B cell (primary cell): ENCODE measurements at places on chromosomes 16 and 17.

GRCh38 chr17:20046629-20047028, 37.5 kb downstream of the SPECC1 start:
- no peak overlapping the region for H3K4me3 ChIP-seq
- H3K27me3 ChIP-seq = no peaks in the 10 kb centered on the region
- no peak for DNase-seq
- H3K4me1 ChIP-seq = no peaks in the 10 kb centered on the region

DNA sequence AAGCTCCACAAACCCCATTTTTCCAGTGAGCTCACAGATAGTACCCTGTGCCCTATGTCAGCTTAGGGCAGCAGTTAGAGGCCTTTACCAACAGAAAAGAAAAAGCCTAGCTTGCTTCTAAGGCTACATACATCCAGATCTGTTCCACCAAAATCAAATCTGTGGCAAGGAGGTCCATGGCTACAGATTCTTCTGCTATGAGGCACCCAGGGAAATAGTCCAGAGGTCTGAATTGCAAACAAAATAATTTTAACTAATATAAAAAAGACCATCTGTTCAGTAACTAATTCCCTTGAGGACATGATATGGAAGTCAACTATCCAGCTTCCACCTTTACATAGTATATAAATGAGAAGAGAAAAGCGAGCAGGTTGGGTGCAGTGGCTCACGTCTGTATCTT, 129.3 kb downstream of the PARN start:
- no peaks in the 10 kb centered on the region for H3K4me1 ChIP-seq
- no peaks in the 10 kb centered on the region for H3K36me3 ChIP-seq
- no peak overlapping the region for H3K4me3 ChIP-seq
- no peak overlapping the region for H3K27ac ChIP-seq

GRCh38 chr16:78317564-78318240, 218.2 kb downstream of the WWOX start:
- no peaks in the 10 kb centered on the region for H3K36me3 ChIP-seq
- H3K4me1 ChIP-seq = no peaks in the 10 kb centered on the region
- no peak overlapping the region for H3K4me3 ChIP-seq
- no peaks in the 10 kb centered on the region for H3K27me3 ChIP-seq

DNA sequence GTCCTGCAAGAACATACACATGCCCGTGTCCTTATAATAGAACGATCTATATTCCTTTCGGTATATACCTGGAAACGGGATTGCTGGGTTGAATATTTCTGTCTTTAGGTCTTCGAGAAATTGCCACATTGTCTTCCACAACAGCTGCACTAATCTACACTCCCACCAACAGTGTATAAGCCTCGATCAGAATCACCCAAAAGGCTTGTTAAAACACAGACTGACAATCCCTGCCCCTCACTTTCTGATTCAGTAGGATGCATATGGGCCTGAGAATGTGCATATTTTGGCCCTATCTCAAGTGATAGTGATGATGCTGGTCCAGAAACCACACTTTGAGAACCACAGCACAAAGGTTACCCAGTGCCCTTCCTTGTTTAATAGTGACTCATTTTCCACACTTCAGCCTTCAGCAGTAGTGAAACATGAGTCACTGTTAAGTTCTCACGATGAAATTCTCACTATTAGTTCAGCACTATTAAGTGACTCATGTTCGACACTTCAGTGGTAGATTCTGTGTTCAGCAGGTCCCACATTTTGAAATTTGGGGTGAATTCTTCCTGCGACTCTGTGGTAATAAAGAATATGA, 215.6 kb downstream of the GRIN2A start:
- H3K36me3 ChIP-seq = no peaks in the 10 kb centered on the region
- H3K27me3 ChIP-seq = no peaks in the 10 kb centered on the region
- H3K27ac ChIP-seq = no peak overlapping the region
- no peak overlapping the region for H3K4me3 ChIP-seq
- H3K4me1 ChIP-seq = no peaks in the 10 kb centered on the region
- DNase-seq = no peak

DNA sequence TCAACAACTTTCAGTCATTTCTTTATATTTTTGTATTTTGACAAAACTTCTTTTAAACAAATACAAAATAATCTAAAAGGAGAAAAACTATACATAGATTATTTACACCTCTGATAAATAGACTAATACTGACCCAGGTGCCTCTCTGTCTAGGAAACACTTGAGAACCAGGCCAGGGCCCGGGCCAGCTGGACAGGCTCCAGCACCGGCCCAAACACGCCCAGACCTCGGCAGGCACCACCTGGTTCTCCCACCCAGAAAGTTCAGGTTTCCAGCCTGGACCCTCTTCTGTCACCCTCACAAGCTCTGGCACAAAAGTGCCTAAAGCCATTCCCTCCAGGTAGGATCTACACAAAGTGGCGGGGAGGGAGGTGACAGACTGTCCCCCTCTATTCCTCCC, 97.0 kb upstream of the DNAH17 start:
- no peak overlapping the region for H3K27ac ChIP-seq
- no peaks in the 10 kb centered on the region for H3K36me3 ChIP-seq
- no peaks in the 10 kb centered on the region for H3K4me1 ChIP-seq
- no peak overlapping the region for H3K4me3 ChIP-seq

GRCh38 chr17:1110862-1111598, 68.8 kb downstream of the ABR start:
- no peak for DNase-seq
- peaks cover 3% of the 10 kb centered on the region for H3K36me3 ChIP-seq
- no peak overlapping the region for H3K4me3 ChIP-seq
- peaks cover 28% of the 10 kb centered on the region for H3K4me1 ChIP-seq
- no peak overlapping the region for H3K27ac ChIP-seq
- H3K27me3 ChIP-seq = no peaks in the 10 kb centered on the region

DNA sequence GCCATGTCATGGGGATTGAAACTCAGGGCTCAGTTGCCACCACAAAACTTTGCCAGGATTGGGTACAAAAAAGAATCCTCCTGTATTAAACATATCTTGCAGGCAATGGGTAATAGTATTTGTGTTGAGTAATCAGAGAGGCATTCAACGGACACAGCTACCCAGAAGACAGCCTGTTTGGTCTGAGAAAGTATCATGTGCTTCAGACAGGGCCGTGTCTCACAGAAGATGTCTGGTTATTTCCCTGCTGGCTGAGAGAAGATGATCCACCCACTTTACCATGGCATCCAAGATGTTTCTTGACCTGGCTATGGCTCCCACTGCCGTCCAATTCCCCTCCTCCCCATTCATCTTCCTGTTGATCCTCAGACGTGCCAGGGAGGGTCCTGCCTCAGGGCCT, 304.3 kb upstream of the XYLT1 start:
- no peak for DNase-seq
- H3K4me1 ChIP-seq = no peaks in the 10 kb centered on the region
- H3K27me3 ChIP-seq = no peaks in the 10 kb centered on the region
- H3K27ac ChIP-seq = no peak overlapping the region
- no peaks in the 10 kb centered on the region for H3K36me3 ChIP-seq

- DNase-seq = no peak
- H3K4me3 ChIP-seq = no peak overlapping the region
- H3K4me1 ChIP-seq = no peaks in the 10 kb centered on the region
- no peaks in the 10 kb centered on the region for H3K36me3 ChIP-seq
- H3K27me3 ChIP-seq = no peaks in the 10 kb centered on the region
- H3K27ac ChIP-seq = no peak overlapping the region
These were observed 5.2 kb downstream of the HSD17B2 start for GRCh38 chr16:82040296-82040695.

- H3K27me3 ChIP-seq = no peaks in the 10 kb centered on the region
- no peak overlapping the region for H3K4me3 ChIP-seq
- no peaks in the 10 kb centered on the region for H3K4me1 ChIP-seq
- H3K27ac ChIP-seq = no peak overlapping the region
- H3K36me3 ChIP-seq = no peaks in the 10 kb centered on the region
These were observed 107.3 kb upstream of the MAF start for GRCh38 chr16:79707876-79708275.

DNA sequence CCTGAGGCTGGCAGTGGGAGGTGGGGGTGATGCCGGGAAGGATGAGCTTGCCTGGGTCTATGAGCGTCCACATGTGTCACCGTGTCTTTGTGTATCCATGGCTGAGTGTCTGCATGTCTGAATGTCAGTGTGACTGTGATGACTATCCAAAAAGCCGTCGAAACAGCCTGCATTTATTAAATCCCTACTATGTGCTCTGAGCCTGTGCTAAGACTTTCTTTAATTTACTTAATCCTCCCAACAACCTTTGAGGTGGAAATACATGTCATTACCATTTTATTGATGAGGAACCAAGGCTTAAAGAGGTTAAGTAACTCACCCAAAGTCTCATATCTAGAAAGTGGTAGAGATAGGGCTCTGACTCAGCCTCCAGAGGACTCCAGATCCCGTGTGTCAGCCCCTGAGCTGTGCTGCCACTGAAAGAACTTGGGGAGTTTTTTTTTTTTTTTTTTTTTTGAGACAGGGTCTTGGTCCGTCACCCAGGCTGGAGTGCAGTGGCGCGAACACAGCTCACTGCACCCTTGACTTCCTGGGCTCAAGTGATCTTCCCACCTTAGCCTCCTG, 20.0 kb downstream of the ARHGAP23 start:
- no peak overlapping the region for H3K27ac ChIP-seq
- H3K4me1 ChIP-seq = no peaks in the 10 kb centered on the region
- H3K4me3 ChIP-seq = no peak overlapping the region

- H3K4me3 ChIP-seq = no peak overlapping the region
- peaks cover 3% of the 10 kb centered on the region for H3K36me3 ChIP-seq
- H3K27me3 ChIP-seq = no peaks in the 10 kb centered on the region
- no peak overlapping the region for H3K27ac ChIP-seq
- DNase-seq = no peak
- peaks cover 32% of the 10 kb centered on the region for H3K4me1 ChIP-seq
These were observed 1.5 kb downstream of the HEATR6 start for GRCh38 chr17:60077226-60077625.

GRCh38 chr17:42188749-42189650, 3.7 kb upstream of the HCRT start:
- no peak for DNase-seq
- H3K27ac ChIP-seq = no peak overlapping the region
- H3K36me3 ChIP-seq = peaks cover 7% of the 10 kb centered on the region
- H3K4me1 ChIP-seq = peaks cover 24% of the 10 kb centered on the region

- H3K27me3 ChIP-seq = no peaks in the 10 kb centered on the region
- peak; percentile 46 for DNase-seq
- no peaks in the 10 kb centered on the region for H3K36me3 ChIP-seq
These were observed 41.7 kb downstream of the RMI2 start for GRCh38 chr16:11386791-11387546.

DNA sequence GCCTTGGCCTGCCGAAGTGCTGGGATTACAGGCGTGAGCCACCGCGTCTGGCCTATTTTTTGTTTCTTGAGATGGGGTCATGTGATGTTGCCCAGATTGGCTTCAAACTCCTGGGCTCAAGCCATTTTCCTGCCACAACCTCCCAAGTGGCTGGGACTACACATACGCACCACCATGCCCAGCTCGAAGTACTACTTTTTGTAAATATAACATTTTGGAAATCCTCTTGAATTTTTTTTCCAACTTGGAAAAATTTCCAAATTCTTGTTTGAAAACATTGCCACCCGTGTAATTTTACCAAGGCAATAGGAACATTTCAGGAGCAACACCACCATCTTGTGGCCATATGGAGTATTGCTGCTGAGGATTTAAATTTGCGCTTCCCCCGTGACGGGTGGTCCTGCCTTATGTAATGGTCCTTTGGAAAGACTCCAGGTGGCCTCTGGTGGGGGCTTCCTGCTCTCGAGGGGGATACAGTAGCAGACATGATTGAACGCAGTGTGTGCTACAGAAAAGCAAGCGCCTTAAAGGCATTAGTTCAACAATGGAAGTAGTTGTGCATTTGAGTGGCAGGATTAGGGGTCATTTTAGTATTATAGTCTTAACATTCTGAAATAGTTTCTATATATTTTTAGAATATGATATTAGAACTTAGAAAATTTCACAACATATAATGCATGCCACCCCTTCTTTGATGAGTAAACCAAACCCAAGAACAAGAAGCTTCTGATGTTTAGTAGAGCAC, 8.0 kb downstream of the FLYWCH1 start:
- H3K4me3 ChIP-seq = no peak overlapping the region
- no peak overlapping the region for H3K27ac ChIP-seq
- DNase-seq = peak; percentile 80
- H3K27me3 ChIP-seq = no peaks in the 10 kb centered on the region
